Stimulated activated CD4-positive, alpha-beta T cell treated with anti-CD3 and anti-CD28 coated beads, Interleukin-2, amount 100 ng/mL, for 24 hours (primary cell): ENCODE measurements at places on chromosomes 3 and 15.

GRCh38 chr15:58522391-58522790 is 90.6 kb downstream of the LIPC start:
- DNase-seq, result no peak

DNA sequence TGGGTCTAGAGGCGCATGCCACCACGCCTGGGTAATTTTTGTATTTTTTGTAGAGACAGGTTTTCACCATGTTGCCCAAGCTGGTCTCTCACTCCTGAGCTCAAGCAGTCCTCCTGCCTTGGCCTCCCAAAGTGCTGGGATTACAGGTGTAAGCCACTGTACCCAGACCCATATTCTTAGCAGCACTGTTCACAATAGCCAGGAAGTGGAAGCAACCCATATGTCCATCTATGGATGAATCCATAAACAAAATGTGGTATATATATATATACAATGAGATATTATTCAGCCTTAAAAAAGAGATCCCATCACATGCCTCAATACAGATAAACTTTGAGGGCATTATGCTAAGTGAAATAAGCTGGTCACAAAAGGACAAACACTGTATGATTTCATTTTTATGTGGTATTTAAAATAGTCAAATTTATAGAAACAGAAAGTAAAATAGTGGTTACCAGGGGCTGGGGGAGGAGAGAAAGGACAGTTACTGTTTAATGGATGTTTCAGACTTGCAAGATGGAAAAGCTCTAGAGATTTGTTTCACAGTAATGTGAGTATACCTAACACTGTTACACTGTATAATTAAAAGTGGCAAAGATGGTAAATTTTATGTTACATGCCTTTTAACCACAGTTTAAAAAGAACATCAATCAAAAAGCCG is 35.7 kb upstream of the GRAMD1C start:
- no peak for DNase-seq

- no peak for DNase-seq
Measured at GRCh38 chr3:291028-291427, 94.5 kb downstream of the CHL1 start.

DNA sequence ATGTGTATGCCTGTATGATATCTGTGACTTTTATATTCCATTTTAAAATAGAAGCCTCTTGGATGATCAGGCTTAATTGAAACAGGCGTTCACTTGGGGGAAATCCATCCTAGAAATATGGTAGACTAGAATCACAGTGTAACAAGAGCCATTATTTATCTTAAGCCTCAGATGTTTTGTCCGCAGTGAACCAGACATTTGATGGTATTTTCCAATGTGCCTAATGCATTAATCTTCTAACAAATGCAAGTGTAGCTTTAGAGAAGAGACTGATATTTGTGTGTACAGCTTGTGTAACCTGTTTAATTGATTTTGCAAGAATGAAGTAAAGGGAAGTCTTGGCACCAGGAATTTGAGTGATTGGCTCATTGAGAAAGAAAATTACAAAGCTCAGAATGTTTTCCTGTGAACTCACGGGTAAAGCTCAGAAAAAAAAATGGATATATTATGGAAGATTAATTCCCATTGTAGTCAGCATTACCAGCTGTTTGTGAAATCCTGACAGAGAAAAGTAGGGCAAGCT is 155.7 kb downstream of the SV2B start:
- no peak for DNase-seq

GRCh38 chr3:122594025-122594424 is 16.6 kb downstream of the PARP15 start:
- DNase-seq, result no peak

- DNase-seq, result no peak
Measured at GRCh38 chr3:128438488-128439072, 28.1 kb downstream of the DNAJB8 start.

DNA sequence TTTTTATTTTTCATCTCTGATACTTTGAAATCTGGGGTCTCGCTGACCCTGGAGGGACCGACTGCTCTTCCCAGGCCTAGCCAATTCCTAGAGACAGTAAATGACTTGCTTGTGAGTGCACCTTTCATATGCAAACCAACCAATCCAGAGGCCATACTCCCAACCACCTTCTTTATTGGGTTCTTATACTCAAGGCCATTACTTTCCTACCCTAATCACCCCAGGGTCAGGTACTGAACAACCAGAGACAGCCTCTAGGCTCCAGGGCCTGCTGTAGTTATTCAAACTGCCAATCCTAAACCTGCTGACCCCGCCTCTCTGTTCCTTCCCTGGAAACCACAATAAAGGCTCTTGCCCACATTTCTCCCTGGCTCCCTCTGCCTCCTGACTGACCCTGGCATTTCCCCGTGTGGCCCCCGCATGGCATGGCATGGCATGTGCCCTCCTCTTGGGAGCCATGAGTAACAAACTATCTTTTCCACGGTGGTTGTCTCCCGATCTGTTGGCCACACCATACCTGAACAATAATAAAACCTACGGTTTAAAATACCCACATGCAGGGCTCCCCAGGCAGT is 42.9 kb downstream of the ADCY5 start:
- DNase-seq, result no peak

- no peak for DNase-seq
Measured at GRCh38 chr15:91552555-91552954, 301.0 kb upstream of the SLCO3A1 start.

GRCh38 chr3:56522374-56522773 is 34.6 kb upstream of the CCDC66 start:
- DNase-seq, result no peak

GRCh38 chr15:95825208-95825607 is 505.3 kb upstream of the NR2F2 start:
- DNase-seq, result no peak

- DNase-seq, result no peak
Measured at GRCh38 chr15:62647843-62648505, 394.6 kb upstream of the TPM1 start.

DNA sequence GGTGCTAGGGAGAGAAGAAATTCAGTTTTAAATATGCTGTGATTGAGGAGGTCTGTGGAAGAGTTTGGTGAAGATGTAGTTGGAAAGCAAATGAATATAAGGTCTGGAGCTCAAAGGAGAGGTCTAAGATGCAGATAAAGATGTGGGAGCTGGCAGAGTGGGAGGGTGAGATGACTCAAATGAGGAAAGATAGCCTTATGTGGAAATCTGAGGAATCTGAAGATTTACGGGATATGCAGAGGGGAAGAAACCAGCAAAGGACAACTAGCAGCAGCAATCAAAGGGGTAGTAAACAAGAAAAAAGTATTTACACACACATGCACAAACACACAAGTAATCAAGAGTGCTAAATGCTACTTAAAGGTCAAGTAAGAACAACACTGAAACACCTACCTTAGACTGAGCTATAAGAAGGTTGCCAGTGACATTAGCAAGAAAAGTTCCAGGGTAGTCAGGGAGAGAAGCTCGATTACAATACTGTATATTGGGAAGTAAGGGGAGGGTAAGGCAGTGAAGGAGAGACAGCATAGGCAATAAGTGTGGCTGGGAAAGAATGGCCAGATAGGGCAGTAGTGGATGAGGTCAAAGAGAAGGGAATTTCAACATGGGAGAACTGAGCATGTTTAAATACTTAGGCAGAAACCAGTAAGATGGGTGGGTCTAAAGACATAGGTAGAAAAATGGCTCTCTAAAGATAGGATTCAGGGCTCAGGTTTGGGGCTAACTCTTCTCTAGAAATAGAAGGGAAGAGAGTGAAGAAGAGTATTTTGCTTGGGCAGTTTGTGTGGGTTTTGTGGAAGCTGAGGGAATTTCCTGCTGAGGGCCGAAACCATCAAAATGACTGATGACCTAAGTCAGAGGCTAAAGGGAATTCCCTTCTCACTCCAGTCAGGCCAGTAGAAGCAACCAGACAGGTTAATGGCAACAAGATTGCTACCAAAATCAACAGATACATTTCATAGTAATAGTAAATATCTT is 8.9 kb downstream of the CMTM6 start:
- no peak for DNase-seq

- no peak for DNase-seq
Measured at GRCh38 chr15:99503411-99503810, 62.4 kb upstream of the MEF2A start.

- no peak for DNase-seq
Measured at GRCh38 chr15:70088455-70088854, 9.3 kb downstream of the TLE3 start.

- no peak for DNase-seq
Measured at GRCh38 chr3:69097407-69098086, 12.8 kb downstream of the ARL6IP5 start.

GRCh38 chr15:99114511-99115299 is 9.8 kb downstream of the SYNM start:
- no peak for DNase-seq

DNA sequence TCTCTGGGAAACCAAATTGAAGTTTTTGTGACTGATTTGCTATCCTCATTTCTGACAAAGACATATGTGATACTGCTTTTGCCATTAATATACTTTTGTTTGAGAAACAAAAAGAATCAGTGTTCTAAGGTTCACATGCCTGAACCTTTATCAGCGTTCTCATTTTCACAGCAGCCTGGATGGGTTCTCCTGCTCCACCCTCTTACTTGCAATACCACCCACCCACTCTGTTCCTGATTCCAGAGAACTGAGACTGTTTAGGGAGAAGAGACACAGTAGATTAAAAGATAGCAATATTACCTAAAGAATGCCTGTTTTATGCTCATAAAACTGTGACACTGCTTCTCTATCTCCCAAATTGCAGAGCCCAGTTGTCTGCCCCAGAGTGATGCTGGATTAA is 25.8 kb upstream of the ARL6 start:
- no peak for DNase-seq

GRCh38 chr3:157508461-157508860 is 5.2 kb upstream of the VEPH1 start:
- DNase-seq, result no peak

- no peak for DNase-seq
Measured at GRCh38 chr15:101543926-101544612, 54.6 kb upstream of the PCSK6 start.
